ENCODE measurements at places on chromosomes 2 and 18.

GRCh38 chr2:100265226-100265625, 57.1 kb downstream of the LONRF2 start:
- no peak for DNase-seq

- no peak for DNase-seq
Measured at GRCh38 chr18:13559754-13560153, 166.6 kb downstream of the FAM210A start.

- DNase-seq = no peak
Measured at GRCh38 chr2:239768907-239769553, 256.1 kb downstream of the NDUFA10 start.

DNA sequence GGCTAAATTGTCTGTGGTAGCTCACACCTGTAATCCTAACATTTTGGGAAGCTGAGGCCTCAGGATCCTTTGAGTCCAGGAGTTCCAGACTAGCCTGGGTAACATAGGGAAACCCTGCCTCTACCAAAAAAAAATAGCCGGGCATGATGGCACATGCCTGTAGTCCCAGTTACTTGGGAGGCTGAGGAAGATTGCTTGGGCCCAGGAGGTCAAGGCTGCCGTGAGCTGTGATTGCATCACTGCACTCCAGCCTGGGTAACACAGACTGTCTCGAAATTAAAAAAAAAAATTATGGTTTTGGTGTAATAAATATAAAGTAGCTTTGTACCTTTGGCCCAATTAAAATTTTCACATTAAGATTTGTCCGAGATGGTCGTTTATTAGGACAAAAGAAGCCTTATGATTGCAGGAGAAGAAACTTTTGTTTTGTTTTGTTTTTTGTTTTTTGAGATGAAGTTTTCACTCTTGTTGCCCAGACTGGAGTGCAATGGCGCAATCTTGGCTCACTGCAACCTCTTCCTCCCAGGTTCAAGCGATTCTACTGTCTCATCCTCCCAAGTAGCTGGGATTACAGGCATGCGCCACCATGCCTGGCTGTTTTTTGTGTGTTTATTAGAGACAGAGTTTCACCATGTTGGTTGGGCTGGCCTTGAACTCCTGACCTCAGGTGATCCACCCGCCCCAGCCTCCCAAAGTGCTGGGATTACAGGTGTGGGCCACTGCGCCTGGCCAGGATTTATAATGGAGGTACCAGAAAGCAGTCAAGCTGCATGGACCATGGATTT, 4.1 kb downstream of the MTA3 start:
- no peak for DNase-seq

DNA sequence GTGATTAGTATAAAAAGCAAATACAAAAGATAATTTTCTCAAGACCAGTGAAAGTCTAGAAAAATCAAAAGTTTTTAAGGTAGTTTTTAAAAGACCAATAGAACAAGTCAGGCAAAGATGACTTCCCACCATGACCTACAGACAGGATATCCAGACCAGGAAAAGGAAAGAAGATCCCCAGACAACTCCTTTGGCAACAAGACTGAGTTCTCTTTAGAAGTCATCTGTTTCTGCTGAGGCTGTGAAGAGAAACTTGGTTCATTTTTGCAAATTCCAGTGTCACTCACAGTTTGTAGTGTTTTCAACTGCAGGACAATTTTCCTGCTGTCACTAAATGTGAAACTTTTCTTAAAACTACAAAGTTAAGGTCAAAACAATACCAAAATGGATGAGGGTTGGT, 240.9 kb upstream of the SIX2 start:
- DNase-seq = no peak

DNA sequence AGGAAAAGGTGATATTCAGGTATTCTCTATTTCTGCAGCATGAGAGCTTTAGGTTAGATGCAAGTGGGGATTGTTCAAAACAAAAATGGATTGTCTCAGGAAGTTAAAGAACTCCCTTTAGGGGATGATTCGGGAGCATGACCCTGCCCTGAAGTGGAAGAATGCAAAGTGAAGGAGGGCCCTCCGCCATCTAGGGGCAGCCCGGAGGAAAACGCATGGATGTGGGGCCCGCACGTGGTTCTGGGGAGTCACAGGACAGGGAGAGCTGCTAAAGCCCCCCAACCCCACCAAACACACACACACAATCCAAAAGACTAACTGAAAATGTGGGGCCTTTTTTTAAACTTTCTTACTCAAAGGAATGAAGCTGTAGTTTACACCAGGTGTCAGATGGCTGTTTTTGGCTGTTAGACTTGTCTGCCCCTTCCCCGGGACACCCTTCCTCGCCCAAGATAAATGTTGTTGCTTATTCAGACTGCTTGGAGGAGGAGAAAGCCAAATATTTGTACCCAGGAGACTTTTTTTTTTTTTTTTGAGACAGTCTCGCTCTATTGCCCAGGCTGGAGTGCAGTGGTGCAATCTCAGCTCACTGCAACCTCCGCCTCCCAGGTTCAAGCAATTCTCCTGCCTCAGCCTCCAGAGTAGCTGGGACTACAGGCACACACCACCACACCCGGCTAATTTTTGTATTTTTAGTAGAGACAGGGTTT, 78.8 kb downstream of the HNRNPLL start:
- no peak for DNase-seq

DNA sequence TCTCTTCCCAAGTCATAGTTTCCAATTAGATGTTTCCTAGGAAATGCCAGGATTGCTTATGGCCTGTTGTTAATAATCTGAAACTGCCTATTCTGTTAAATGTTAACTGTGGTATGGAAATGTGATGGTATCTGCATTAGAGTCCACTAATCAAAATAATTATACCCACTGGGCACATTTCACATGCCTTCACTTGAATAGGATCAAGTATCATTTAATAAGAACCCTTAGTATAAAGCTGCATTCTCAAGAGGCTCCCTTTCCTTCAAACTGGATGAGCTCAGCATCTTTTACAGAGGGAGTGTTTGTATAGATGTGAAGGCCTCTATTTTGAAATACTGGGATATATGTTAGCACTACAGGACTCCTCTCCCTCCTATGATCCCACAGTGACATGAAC, 477.2 kb upstream of the VRK2 start:
- DNase-seq = no peak

GRCh38 chr2:110780461-110780860, 48.1 kb downstream of the ACOXL start:
- DNase-seq = no peak

GRCh38 chr2:224930124-224930523, 112.1 kb downstream of the DOCK10 start:
- DNase-seq = no peak

- no peak for DNase-seq
Measured at GRCh38 chr2:217631115-217631514, 371.7 kb downstream of the TNS1 start.

DNA sequence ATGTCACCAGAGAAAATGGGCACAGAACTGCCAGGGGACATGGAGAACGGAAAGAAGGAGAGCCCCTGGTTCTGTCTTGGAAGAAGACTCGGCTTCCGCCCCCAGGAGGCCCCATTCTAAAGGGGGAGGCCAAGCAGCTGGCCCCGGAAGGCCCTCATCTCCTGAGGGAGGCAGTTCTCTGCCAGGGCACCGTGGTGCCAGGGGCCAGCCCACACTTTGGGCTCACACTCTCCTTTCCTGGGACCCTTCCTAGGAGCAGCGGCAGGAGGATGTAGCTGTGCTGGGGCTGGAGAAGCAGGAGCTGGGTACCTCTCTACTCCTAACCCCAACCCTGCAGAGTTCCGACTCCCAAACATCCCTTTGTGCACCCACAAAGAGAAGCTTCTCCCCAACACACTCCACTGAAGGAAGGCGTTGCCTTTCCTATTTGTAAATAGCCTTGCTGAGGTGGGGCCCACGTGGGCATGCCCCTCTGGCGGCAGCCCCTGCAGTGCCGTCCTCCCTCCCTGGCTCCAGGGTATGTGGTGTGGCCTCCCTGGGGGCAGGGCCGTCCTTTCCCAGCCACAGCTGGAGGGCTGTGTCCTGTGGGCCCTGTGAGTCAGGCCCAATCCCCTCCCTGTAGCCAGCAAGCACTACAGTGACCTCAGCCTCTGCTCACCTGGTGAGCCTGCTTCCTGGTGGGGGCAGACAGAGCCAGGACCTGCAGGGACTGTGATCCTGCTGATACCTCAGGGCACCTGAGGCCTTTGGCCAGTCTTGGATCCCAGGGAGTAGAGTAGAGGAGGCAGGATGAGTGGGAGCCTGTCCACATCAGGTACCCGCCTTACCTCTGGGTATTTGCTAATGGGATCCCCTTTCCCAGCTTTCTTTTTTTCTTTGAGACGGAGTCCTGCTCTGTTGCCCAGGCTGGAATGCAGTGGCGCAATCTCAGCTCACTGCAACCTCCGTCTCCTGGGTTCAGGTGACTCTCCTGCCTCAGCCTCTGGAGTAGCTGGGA, 26.6 kb downstream of the ZFP36L2 start:
- DNase-seq = no peak

Measured in activated CD8-positive, alpha-beta memory T cell treated with anti-CD3 and anti-CD28 coated beads for 1 hour (primary cell).